Endothelial cell of umbilical vein (primary cell): ENCODE measurements at places on chromosomes 5 and 9. TPM values are rescaled to one million over a fixed set of nuclear protein-coding genes. Genes with fewer than 3 reads are reported as not detected.

GRCh38 chr5:138243794-138244193 lies 30.6 kb downstream of the GFRA3 start:
- no peaks in the 10 kb centered on the region for H3K36me3 ChIP-seq
- DNase-seq, result no peak
- peaks cover 2% of the 10 kb centered on the region for H3K4me1 ChIP-seq
- peaks cover 13% of the 10 kb centered on the region for H3K27me3 ChIP-seq
- H3K27ac ChIP-seq, result no peak overlapping the region

MRPL50 gene
- total RNA-seq, result 8.6 and 9.7 TPM in 2 replicates

CRHBP gene
- 0.51 TPM in 1 of 2 replicates, not detected in the other for total RNA-seq

FCN2 gene
- not detected in 2 replicates for total RNA-seq

- no peaks in the 10 kb centered on the region for H3K36me3 ChIP-seq
- H3K27me3 ChIP-seq, result no peaks in the 10 kb centered on the region
- H3K27ac ChIP-seq, result no peak overlapping the region
- H3K4me1 ChIP-seq, result no peaks in the 10 kb centered on the region
- no peak overlapping the region for H3K4me3 ChIP-seq
- no peak for DNase-seq
Observed at GRCh38 chr5:171432076-171432475, 12.6 kb downstream of the FGF18 start.

ANKRD55 gene
- total RNA-seq, result 1.2 and 2.1 TPM in 2 replicates

GRCh38 chr9:87276851-87277261 lies 220.8 kb upstream of the DAPK1 start:
- H3K27me3 ChIP-seq, result no peaks in the 10 kb centered on the region
- no peaks in the 10 kb centered on the region for H3K36me3 ChIP-seq
- H3K27ac ChIP-seq, result no peak overlapping the region
- DNase-seq, result no peak
- no peaks in the 10 kb centered on the region for H3K4me1 ChIP-seq

BARX1 gene
- total RNA-seq, result not detected in 2 replicates

PAM gene
- 165 and 176 TPM in 2 replicates for total RNA-seq

GRCh38 chr5:137735555-137736284 lies at the start of gene KLHL3:
TSS of gene KLHL3 (minus strand) at chr5:137736089. CDS start at chr5:137735646, 443 bp downstream.
- no peaks in the 10 kb centered on the region for H3K27me3 ChIP-seq
- peak within 1 kb of the TSS; percentile 64 for H3K4me3 ChIP-seq
- DNase-seq, result peak; percentile 81
- H3K4me1 ChIP-seq, result peaks cover 40% of the 10 kb centered on the region

GRCh38 chr9:133667759-133668450 lies 31.7 kb downstream of the DBH start:
- H3K4me1 ChIP-seq, result no peaks in the 10 kb centered on the region
- DNase-seq, result no peak
- H3K36me3 ChIP-seq, result no peaks in the 10 kb centered on the region
- no peaks in the 10 kb centered on the region for H3K27me3 ChIP-seq
- H3K27ac ChIP-seq, result no peak overlapping the region

- H3K4me1 ChIP-seq, result peaks cover 5% of the 10 kb centered on the region
- no peaks in the 10 kb centered on the region for H3K36me3 ChIP-seq
- DNase-seq, result no peak
- no peaks in the 10 kb centered on the region for H3K27me3 ChIP-seq
- no peak overlapping the region for H3K27ac ChIP-seq
Observed at GRCh38 chr9:136854113-136854841, 2.1 kb downstream of the MAMDC4 start.

DNA sequence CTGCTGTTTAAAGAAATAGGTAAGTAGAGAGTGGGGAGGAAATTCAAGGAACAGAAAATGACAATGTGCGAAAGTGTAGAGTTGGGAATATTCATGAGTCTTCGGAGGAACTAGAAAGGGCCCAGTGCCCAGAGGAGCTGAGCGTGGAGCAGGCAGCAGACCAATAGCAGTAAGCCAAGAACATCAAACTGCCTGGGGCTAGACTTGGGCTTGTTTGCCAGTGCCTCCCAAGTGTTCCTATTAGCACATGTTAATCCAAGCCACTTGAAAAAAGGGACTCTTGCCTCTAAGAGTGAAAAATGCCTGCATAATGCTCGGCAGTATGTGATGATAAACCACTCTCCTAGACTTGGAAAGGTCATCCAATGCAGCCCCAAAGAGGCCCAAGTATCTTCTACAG lies 1.2 kb upstream of the TAL2 start:
- DNase-seq, result no peak
- no peaks in the 10 kb centered on the region for H3K36me3 ChIP-seq
- H3K4me1 ChIP-seq, result peaks cover 3% of the 10 kb centered on the region
- no peak overlapping the region for H3K4me3 ChIP-seq

PDLIM4 gene
- total RNA-seq, result 65.7 and 69.8 TPM in 2 replicates

DNA sequence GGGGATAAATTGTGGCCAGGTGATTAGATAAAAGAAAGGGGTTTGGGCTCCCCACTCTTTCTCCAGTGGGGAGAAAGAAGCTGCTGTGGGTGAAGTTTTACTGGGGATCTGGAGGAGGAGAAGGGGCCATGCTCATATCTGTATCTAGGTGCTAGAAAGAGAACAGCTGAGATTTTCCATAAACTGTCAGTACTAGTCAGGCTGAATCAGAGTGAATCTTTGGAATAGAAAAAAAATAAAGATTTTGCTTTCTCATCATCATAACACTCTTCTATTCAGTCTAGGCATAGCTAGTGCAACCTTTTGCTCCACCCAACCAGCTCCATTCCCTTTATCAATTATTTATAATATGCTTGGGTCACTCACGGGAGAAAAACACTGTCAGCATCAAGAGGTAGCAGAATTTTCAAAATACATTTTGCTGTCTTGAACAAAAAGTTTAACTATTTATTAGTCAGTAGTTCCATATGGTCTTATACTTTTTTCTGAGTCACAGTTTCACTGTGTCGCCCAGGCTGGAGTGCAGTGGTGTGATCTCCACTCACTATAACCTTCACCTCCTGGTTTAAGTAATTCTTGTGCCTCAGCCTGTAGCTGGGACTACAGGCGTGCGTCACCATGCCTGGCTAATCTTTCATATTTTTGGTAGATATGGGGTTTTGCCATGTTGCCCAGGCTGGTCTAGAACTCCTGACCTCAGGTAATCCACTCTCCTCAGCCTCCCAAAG lies 21.3 kb upstream of the ERMP1 start:
- H3K36me3 ChIP-seq, result no peaks in the 10 kb centered on the region
- H3K27ac ChIP-seq, result no peak overlapping the region
- H3K4me1 ChIP-seq, result no peaks in the 10 kb centered on the region
- H3K27me3 ChIP-seq, result peaks cover 3% of the 10 kb centered on the region
- H3K4me3 ChIP-seq, result no peak overlapping the region
- DNase-seq, result no peak

SPINK7 gene
- total RNA-seq, result not detected in 2 replicates

- no peak overlapping the region for H3K4me3 ChIP-seq
- DNase-seq, result no peak
- H3K27me3 ChIP-seq, result no peaks in the 10 kb centered on the region
- H3K36me3 ChIP-seq, result no peaks in the 10 kb centered on the region
- no peak overlapping the region for H3K27ac ChIP-seq
- no peaks in the 10 kb centered on the region for H3K4me1 ChIP-seq
Observed at GRCh38 chr5:158058208-158059120, 199.5 kb upstream of the CLINT1 start.

GRCh38 chr5:73836607-73837006 lies 210.6 kb downstream of the ARHGEF28 start:
- H3K4me1 ChIP-seq, result peaks cover 12% of the 10 kb centered on the region
- peaks cover 7% of the 10 kb centered on the region for H3K36me3 ChIP-seq
- DNase-seq, result no peak
